Activated CD8-positive, alpha-beta memory T cell treated with anti-CD3 and anti-CD28 coated beads for 24 hours (primary cell): ENCODE measurements at places on chromosomes 5 and 9.
A peak's percentile ranks its signal among the peaks of the same experiment; 100 is the strongest.

DNA sequence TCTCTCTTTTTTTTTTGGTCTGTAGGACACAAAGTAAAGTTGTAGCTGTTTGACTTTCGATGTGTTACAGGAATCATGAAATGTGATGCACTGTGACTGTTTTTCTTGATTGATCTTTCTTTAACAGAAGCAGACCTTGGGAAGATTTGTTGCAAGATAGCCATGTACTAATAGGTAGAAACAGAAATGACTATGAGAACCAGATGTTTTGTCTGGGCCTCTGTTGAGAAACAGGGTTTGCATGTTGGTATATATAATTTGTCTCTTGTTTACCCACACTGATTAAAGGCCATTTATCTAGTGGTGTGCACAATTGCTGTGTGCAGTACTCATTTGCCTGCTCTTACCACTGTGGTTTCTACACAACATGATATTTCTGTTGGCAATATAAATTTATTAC lies 125.1 kb downstream of the HACD4 start:
- DNase-seq = no peak

DNA sequence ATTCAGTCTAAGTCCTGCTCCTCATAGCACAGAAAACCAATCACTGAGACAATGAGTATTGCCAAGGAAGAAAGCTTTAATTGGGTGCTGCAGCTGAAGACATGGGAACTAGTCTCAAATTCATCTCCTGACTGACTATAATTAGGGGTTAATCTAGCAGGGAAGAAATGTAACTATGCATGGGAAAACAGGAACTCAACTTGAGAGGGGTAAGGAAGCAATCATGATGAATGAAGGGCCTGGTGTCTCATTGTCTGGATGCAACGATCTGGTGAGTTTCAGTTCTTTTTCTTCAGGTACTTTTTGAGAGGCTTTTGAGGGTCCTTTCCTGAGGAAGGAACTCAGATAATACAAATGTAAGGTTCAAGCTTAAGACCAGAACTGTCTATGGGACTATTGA lies 24.0 kb upstream of the OCLN start:
- no peak for DNase-seq

- DNase-seq = no peak
These were observed 189.5 kb downstream of the LURAP1L start for GRCh38 chr9:12964271-12964670.

DNA sequence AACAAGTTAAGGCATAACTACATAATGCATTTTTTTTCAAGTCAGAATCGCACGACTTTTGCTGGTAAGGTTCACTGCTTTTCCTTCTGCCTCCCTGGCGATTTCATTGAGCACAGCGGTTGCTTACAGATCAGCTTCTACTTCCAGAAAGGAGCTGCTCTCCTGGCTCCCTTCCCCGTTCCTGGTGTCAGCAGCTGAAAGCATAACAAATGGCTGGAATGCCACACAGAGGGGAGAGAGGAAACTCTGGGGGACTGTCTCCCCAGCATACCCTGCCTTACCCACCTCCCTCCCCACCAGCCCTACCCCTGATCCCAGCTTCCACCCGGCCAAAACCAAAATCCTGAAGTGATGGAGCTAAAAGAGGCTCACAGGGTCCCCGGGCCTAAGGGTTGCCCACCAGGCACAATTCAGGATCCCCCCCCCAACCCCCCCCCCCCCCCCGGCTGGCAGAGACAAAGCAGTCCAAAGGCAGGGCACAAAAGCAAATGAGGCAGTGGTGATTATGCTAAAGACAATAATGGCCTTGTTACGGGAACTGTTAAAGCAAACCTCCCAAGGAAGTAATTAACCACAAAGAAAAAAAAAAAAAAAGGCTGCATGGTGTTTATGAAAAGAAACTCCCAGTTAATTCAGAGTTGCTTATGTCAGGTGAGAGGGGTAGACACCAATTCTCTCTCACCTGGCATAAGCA lies 126.1 kb upstream of the WWC1 start:
- DNase-seq = no peak

GRCh38 chr9:87259543-87260518 lies 237.8 kb upstream of the DAPK1 start:
- no peak for DNase-seq

DNA sequence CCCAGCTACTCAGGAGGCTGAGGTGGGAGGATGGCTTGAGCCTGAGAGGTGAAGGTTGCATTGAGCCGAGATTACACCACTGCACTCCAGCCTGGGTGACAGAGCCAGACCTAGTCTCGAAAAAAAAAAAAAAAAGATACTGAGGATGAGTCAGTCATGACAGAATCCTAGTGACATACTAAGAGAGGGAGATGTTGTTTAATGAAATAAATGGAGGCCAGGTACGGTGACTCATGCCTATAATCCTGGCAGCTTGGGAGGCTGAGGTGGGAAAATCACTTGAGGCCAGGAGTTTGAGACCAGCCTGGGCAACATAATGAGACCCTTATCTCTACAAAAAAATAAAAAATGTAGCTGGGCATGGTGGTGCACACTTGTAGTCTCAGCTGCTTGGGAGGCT lies 107.2 kb downstream of the ZFAND5 start:
- no peak for DNase-seq

GRCh38 chr9:129583308-129584038 lies 37.4 kb downstream of the C9orf50 start:
- DNase-seq = no peak

- DNase-seq = peak; percentile 83
These were observed 80.1 kb downstream of the F2RL2 start for GRCh38 chr5:76542887-76543690.

GRCh38 chr9:112063586-112063985 lies 111.5 kb downstream of the SUSD1 start:
- DNase-seq = no peak

GRCh38 chr5:78527054-78527859 lies 121.3 kb downstream of the LHFPL2 start:
- no peak for DNase-seq

GRCh38 chr5:2797160-2797559 lies 45.7 kb upstream of the IRX2 start:
- no peak for DNase-seq

- no peak for DNase-seq
These were observed 10.0 kb downstream of the TMEM161B start for GRCh38 chr5:88258636-88259035.

- DNase-seq = no peak
These were observed 39.8 kb upstream of the FLT4 start for GRCh38 chr5:180689071-180689694.
